ENCODE measurements at places on chromosomes 12 and 14.

DNA sequence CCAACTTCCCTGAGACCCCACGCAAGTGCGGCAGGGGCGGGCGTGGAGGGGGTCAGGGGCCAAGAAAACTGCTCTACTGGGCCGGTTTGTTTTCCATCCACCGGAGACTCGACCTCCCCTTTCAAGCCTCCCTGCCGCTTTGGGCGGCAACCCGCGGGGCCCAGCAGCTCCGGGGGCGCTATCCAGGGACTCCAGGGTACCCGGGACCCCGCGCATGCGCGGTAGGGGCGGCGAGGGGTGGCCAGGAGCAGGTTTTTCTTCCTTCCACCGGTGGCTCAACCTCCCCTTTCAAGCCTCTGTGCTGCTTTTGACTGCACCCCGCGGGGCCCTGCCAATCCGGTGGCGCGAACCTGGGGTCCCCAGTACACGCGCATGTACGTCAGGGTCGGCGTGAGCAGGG, 323.5 kb downstream of the ALG10 start:
- no peak for DNase-seq

- DNase-seq, result no peak
These were observed 85.0 kb downstream of the TMTC1 start for GRCh38 chr12:29698756-29699155.

GRCh38 chr12:124915239-124916236, 1.1 kb upstream of the UBC start:
- no peak for DNase-seq

DNA sequence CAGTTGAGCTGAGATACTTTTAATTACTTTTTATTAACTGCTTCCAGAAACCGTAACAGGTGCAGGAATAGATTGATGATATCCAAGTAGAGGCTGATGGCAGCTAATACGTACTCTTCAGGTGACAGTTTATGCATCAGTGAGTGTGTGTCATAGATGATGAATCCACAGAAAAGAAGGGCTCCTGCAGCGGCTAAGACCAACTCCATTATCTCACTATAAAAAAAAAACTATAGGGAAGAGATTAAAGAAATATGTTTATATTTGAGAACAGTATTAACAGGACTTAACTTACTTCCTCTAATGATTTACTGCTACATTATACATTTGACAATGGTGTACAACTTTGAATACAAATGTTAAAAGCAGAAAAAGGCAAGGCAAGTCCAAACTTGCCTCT, 7.4 kb upstream of the LLPH start:
- no peak for DNase-seq

DNA sequence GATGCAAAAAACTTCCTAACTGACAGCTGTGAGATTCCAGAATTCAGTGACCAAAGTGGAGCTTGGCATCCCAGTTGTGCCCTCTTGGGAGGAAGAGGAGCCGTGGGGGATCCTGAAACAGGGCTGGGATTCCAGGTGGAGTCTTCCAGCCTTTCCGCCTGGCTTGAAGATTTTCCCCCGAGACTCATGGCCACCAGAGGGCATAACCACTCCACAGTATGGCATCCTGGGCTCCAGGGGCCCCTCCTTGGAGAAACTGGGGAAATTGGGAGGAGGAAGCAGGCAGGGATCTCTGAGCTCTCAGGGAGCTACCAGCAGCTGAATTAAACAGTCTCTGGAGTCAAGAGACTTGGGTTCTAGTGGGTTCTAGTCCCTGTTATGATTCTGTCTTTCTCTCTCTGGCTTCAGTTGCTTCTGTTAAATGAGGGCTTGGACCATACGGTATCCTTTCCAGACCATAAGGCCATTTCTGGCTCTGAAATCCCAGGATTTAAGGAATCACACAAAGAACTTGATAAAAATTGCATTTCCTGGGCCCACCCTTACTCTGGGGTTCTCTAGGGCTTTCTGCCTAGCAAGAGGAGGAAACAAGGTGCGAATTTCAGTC, 2.6 kb upstream of the TAMALIN start:
- DNase-seq, result no peak

- no peak for DNase-seq
These were observed 24.9 kb downstream of the SPTSSA start for GRCh38 chr14:34436960-34437728.

DNA sequence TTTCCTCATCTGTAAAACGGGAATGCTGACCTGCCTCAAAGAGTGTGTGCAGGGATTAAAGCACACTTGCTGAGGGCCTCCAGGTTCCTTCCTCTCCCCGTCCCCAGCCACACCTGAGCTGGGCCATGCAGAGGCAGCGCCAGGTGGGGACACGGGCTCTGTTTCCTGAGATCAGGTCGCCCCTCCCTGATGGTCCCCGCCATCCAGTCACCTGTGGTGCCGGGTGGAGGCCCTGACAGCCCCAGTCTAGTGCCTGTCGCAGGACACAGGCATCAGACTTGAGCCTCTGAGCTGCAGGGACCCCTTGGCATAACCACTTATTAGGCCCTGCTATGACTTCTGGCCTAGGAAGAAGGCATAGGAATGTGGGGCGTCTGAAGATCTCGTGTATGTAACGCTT, 12.5 kb downstream of the CHGA start:
- no peak for DNase-seq
